ENCODE measurements at places on chromosomes 6 and 20.

GRCh38 chr6:26170181-26170580 lies 83.0 kb downstream of the HFE start:
- peak; percentile 30 for DNase-seq

- DNase-seq = peak; percentile 83
Measured at GRCh38 chr20:34874094-34874654, 1.5 kb upstream of the GGT7 start.

GRCh38 chr20:57483287-57484050 lies 41.5 kb downstream of the CTCFL start:
- no peak for DNase-seq

GRCh38 chr6:107333491-107333890 lies 125.9 kb downstream of the PDSS2 start:
- no peak for DNase-seq

GRCh38 chr6:156701966-156702365 lies 75.2 kb upstream of the ARID1B start:
- DNase-seq = no peak

- no peak for DNase-seq
Measured at GRCh38 chr6:5896476-5897200, 110.1 kb downstream of the NRN1 start.

DNA sequence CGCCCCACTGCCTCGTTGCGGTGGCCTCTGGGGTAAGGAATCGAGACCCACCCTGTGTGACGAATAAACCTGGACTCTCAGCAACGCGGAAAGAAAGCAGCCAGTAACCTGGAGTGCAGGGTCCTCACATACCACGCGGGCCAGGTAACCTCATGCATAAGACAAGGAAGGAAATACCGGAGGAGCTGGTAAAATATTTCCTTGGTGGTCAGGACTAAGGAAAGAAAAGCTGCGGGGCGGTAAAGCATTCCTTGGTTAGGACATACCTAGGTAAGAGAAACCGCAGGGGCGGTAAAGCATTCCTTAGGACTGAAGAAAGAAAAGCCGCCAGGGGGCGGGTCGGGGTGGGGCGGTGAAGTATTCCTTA lies 80.7 kb downstream of the SYTL3 start:
- DNase-seq = no peak
